ENCODE measurements at places on chromosomes 1 and 21.

DNA sequence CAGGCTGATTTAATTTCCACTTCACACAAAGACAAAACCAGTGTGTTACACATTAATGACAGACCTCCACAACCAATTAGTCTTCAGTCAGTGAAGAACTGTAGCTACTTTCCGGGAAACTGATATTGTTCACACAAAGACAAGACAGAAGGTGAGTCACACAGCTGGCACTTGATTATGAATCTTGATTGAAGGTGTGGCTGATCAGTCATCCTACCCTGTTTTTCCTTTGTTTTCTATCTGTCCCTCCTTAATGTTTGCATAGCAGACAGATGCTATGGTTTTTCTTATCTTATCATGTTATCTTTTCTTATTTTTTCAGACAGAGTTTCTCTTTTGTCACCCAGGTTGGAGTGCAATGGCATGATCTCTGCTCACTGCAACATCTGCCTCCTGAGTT, 185.1 kb upstream of the GREM2 start:
- no peak for DNase-seq

DNA sequence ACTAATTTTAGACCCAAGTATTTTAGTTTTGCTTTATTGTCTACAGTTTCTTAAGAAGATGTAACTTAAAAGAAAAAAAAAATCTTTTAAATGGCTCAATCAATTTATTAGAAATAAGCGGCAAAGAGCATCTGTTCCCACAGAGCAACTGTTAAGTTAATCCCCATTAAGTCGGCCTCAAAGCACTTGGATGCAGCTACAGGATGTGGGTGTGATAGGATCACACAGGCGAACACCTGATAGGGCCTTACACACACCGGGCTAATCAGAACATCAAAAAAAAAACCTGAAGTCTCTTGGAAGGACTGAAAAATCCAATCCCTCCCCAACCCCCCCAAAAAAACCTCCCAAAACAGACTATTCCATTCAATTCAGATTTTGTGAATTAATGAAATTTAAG, 23.0 kb downstream of the APP start:
- DNase-seq, result no peak

- DNase-seq, result no peak
These were observed 20.8 kb downstream of the PTPRF start for GRCh38 chr1:43551396-43551888.

GRCh38 chr1:208043691-208044181, 132.8 kb upstream of the CD34 start:
- peak; percentile 71 for DNase-seq

DNA sequence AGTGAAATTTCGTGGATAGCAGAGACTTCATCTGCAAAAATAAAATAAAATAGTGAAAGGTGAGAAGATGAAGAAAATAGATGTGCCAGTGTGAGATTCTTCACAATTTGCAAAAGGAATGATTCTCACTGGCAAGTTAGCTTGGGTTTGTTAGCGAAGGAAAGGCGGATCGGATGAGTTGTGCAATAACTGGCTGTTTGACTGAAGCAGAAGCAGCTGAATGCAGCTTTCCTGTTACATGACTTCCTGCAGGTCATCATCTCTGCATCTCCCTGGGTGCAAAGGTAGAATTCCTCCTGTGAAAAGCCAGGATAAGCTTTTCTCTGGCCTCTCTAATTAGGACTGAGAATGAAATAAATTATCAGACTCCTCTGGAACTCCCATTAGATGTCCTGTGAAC, 263.1 kb upstream of the CHRM3 start:
- DNase-seq, result no peak

DNA sequence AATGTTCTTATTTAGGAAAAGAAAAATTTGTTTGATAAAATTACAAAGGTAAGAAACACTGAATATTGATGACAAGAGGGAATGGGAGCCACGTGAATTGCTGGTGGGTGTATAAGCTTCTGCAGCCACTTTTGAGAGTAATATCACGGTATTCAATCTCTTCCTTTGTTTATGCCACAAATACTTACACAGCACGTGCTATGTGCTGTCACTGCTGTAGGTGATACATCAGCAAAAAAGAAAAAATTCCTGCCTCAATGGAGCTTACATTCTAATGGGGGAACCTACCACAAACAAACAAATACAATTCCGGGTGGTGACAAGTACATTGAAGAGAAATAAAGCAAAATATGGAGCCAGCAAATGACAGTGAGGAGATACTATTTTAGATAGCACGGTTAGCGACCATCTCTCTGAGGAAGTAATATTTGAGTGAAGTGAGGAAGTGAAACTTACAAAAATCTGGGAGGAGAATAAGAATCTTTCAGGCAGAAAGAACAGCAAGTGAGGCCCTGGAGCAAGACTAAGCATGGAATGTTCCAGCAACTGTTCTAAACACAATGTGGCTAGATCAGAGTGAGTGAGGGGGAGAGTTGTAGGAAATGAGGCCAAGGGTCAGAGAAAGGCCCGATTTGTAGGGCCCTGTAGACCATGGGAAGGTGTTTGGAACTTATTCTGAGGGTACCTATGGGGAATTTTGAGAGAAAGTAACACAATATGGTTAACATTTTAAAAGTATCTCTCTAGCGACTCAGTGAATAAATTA, 2.6 kb upstream of the FCRLB start:
- DNase-seq, result no peak

GRCh38 chr1:53317646-53318539, 10.0 kb downstream of the LRP8 start:
- no peak for DNase-seq

- DNase-seq, result no peak
These were observed 31.8 kb downstream of the CLEC20A start for GRCh38 chr1:178465011-178465410.

- DNase-seq, result no peak
These were observed 33.6 kb downstream of the CHML start for GRCh38 chr1:241606544-241606943.

- no peak for DNase-seq
These were observed at the start of gene ERICH3 for GRCh38 chr1:74673351-74674111. ERICH3 (minus strand) TSS chr1:74673792; CDS start chr1:74673519, 273 bp downstream.

- DNase-seq, result no peak
These were observed 1.9 kb downstream of the EPHX1 start for GRCh38 chr1:225811622-225812487.

GRCh38 chr1:74395571-74395970, 116.8 kb downstream of the LRRC53 start:
- no peak for DNase-seq

GRCh38 chr1:100316622-100317021, 35.7 kb upstream of the CDC14A start:
- DNase-seq, result no peak
